ENCODE measurements at places on chromosomes 6 and 20.

GRCh38 chr20:38159566-38159956 lies 5.5 kb downstream of the TGM2 start:
- DNase-seq, result no peak

- no peak for DNase-seq
Measured at GRCh38 chr6:63584566-63584965, 12.3 kb downstream of the LOC128125822 start.

- DNase-seq, result no peak
Measured at GRCh38 chr6:168535711-168536110, 94.7 kb downstream of the SMOC2 start.

DNA sequence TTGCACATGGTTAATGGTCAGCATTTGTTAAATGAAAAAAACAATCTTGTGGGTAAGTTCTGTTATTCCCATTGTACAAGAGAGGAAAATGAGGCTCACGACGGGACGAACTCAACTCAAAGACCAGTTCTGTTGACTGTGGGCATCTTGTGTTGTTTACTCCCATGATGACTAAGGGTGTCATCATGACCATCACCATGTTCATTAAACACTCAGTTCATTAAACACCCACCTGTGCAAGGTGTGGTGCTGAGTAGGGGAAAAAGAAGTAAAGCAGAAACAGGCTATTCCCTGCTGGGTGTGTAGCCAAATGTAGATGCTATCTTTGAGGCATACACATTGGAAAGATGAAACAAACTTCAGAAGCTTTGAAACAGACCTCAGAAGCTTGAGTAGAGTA lies 4.5 kb downstream of the CHMP4B start:
- DNase-seq, result no peak

- DNase-seq, result no peak
Measured at GRCh38 chr20:58614984-58615760, 35.9 kb upstream of the STX16 start.

All from CD8-positive, alpha-beta T cell (primary cell).